NAMALWA (cell line): ENCODE measurements at places on chromosomes 1 and 21.

GRCh38 chr1:158058237-158058985, 65.0 kb downstream of the KIRREL1 start:
- no peak for DNase-seq

- no peak for DNase-seq
Observed at GRCh38 chr1:3053986-3054385, 15.0 kb upstream of the PRDM16 start.

DNA sequence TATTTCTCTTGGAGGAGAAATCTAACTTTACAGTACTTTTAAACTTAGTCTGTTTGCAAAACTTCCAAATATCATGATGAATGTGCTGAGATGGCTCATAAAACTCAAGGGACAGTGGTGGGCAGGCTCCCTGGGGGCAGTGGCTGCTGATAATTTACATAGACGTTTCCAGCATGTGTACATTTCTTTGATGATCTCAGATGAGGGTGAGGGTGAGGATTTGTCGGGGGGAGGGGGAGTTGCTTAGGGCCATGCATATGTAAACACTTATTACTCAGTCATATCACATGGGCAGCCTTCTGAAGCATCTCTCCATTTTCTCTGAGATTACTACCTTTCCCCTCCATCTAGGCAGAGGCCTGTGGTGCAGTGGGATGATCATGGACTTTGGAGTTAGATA, 152.9 kb upstream of the HMGB4 start:
- no peak for DNase-seq

GRCh38 chr1:96362623-96363022, 359.0 kb upstream of the PTBP2 start:
- DNase-seq = no peak

GRCh38 chr1:212794561-212795014, 2.9 kb downstream of the TATDN3 start:
- DNase-seq = peak; percentile 97

- DNase-seq = no peak
Observed at GRCh38 chr21:38596264-38597042, 98.2 kb upstream of the ERG start.

DNA sequence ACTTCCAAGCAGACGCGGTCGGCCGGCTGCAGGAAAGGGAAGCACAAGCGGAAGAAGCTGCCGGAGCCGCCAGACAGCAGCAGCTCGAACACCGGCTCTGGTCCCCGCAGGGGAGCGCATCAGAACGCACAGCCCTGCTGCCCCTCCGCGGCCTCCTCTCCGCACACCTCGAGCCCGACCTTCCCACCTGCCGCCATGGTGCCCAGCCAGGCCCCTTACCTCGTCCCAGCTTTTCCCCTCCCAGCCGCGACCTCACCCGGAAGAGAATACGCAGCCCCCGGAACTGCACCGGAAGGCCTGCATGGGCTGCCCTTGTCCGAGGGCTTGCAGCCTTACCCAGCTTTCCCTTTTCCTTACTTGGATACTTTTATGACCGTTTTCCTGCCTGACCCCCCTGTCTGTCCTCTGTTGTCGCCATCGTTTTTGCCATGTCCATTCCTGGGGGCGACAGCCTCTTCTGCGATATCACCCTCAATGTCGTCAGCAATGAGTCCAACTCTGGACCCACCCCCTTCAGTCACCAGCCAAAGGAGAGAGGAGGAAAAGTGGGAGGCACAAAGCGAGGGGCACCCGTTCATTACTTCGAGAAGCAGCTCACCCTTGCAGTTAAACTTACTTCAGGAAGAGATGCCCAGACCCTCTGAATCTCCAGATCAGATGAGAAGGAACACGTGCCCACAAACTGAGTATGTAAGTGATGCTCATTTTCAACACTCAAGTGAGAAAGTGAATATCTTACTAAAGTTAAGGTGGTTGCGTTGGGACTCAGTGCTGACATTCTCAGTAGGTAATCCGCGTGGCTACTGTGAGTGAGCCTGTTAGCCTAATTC, 25.5 kb downstream of the UTS2 start:
- DNase-seq = no peak

DNA sequence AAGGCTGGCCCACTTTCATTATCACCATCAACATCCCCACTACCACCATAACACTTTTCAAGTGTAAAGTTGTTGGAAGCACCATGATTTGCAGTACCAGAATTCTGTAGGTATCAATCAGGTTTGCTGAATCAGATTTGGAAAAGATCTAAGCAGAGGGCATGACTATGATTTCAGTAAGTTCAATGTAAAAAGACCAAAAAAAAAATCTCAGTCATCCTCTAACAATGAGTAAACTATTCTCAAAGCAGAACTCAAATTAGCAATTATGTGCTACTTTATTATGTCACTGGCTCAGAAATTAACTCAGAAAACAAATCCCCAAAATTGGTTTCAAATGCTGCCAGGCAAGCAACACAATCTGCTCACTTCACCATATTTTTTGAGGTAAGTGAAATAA, 187.8 kb upstream of the HP1BP3 start:
- DNase-seq = no peak

- DNase-seq = no peak
Observed at GRCh38 chr1:241356187-241356518, 852 bp downstream of the RGS7 start.

- DNase-seq = no peak
Observed at GRCh38 chr1:240515505-240515904, 96.5 kb downstream of the GREM2 start.

GRCh38 chr1:110783292-110783918, 89.5 kb upstream of the CD53 start:
- DNase-seq = peak; percentile 81

- DNase-seq = no peak
Observed at GRCh38 chr1:200373811-200374231, 36.0 kb downstream of the ZNF281 start.

DNA sequence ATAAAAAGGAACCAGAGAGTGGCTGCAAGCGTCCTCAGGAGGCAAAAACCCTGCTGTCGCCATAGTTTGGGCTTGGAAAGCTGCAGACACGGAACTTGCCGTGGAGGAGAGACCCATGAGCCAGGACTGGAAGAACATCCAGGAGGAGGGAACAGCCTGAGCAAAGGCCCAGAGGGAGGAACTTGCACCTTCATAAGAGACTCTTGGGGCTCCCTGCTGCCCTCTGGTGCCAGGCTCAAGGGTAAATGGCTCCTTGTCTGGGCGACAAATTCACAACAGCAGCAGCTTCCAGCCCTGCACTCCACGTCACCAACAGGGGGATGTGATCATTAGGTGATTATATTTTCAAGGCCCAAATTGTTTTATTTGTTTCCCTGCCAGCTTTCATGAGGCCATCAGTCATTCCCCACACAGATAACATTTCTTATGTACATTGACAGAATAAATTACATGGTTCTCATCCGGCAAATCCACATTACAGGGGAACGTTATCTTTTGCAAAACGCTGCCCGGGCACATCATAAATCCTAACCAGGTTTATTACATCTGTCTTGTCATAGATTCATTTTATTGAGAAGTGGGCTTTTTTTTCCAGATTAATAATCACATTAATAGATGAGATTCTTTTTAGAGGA, 143.0 kb upstream of the GRIK3 start:
- peak; percentile 71 for DNase-seq

- no peak for DNase-seq
Observed at GRCh38 chr1:2476061-2476999, at the start of gene PLCH2. TSS of gene PLCH2 (plus strand) at chr1:2476289. CDS start at chr1:2476589, 300 bp downstream.

GRCh38 chr1:219686171-219686570, 73.3 kb upstream of the ZC3H11B start:
- no peak for DNase-seq

DNA sequence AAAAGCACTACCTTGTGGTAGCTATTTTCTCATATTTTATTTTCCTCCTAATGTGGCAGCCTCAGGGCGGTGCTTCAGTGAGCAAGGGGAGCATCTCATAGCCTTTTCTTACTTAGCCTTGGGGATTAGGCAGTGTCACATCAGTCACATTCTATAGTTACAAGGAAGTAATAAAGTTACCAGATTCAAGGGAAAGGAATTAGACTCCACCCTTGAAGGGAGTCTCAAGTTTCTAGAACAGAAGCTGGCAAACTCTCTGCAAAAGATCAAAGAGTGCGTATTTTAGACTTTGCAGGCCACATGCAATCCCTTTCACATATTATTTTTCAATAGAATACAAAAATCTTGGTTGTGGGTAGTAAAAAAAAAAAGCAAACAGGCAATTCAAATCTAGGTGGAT, 350.4 kb downstream of the AMY1C start:
- DNase-seq = no peak

DNA sequence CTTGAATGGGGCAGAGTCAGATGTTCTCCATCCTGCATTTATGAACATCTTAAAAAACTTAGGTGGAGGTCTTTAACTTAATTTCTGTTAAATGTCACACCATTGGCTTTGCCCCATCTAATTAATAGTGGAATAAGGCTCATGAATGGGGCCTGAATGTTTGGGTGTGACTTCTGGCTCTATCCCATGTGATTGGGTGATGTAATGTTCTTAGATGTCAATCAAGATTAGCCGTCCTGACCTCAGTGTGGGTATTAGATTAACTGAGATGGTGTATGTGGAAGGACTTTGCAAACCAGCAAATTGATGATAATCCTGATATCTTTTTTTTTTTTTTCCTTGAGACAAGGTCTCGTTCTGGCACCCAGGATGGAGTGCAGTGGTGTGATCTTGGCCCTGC, 38.1 kb downstream of the C1orf21 start:
- no peak for DNase-seq

DNA sequence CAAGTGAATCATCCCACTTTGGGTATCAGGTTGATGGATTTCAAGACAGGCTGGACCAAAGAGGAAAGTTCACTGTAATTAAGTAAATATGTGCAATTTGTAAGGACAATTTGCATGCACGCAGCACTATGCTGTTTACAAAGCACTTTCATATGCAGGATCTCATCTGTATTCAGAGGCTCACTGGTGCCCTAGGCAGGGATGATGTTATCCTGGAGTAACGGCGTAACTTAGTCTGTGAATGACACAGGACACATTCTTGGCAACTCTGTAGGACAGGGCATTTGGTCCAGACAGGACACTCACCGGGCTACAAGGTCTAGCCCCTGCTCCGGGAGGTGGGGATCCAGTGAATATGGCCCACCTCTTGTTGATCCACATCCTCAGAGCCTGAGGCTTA, 365.4 kb upstream of the DUSP10 start:
- DNase-seq = no peak

DNA sequence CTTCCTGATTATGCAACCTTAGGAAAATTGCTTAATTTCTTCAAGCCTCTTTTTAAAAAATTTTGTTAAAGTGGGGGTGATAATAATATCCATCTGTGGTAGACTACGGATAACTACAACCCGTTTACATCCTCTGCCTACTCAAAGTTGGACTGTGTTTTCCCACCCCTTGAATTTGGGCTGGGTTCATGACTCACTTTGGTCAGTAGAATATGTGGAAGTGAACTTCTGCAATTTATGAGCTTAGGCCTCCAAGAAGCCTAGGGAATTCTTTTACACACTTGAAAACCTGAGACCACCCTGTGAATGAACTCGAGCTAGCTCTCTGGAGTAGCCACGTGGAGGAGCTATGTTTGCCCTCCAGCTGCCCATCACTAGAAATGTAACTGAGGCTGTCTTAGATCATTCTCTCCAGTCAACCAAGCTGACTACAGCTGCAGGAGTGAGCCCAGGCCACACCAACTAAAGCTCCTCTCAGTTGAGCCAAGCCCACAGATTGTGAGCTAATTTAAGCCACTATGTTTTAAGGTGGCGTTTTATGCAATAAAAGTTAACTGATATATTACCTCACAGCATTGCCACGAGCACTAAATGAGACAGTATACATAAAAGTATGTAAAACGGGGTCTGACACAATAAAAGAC, 29.6 kb upstream of the CACHD1 start:
- no peak for DNase-seq

DNA sequence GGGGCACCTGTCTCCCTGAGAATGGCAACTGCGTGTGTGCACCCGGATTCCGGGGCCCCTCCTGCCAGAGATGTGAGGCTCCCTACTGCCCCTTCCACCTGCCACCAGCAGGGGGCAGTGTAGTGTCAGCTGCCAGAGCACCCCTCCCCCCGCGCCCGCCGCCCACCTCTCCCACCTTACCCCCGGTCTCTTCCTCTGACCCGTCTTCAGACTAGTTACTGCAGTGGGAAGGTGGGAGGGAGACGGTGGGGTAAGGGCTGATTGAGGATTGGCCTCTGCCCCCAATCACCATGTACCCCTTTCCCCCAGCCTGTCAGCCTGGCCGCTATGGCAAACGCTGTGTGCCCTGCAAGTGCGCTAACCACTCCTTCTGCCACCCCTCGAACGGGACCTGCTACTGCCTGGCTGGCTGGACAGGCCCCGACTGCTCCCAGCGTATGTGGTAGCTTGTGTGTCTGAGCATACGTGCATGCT, 10.1 kb upstream of the LRRC71 start:
- DNase-seq = peak; percentile 67

DNA sequence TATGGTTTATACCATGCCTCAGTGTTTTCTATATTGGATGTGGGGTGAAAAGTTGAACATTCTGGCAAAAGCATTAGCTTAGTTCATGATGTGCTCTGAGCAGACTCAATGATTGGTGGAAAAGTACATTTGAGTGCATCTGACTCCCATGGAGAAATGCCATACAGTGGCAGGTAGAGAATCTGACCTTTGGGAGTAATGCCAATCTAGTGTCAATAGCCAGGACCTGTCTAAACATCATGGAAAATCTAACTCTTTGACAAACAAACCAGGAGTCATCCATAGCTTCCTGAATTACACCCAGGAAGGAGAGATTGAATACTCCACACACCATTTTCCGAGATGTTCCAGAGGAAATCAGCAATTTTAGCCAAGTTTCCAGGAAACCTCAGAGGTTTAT, 51.0 kb downstream of the XCL1 start:
- no peak for DNase-seq

DNA sequence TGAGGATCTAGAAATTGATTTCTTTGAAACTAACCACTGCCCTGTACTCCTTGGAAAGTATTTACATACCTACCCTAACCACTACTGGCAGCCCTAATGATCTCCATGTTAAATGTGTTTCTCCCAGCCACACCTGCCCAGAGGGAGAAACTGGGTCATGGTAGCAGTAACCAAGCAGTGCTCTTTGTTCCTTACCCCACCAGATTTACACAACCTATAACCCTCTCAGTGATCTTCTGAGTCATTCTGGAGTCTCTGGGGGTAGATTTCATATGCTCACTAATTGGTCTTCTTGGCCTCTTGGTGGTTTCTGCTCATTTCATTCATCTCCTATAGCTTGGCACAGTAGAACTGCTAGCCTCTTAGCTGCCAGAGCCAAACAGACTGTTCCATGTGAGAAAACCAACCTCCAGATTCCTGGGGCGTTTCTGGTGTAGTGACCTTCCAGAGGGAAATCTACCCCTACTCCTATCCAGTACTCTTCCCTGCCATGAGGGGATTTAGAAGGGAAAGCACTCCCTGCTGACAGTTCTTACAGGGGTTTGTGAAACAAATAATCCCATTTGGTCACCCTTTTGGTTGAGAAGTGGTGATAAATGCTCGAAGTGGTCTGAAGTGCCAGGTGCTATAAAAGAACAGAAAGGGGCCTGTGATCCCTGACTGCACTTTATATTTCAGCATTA, 36.2 kb upstream of the LRIG2 start:
- no peak for DNase-seq

- peak; percentile 25 for DNase-seq
Observed at GRCh38 chr1:181910905-181911304, 150.6 kb downstream of the ZNF648 start.

GRCh38 chr21:29989634-29990234, 49.9 kb upstream of the GRIK1 start:
- no peak for DNase-seq

GRCh38 chr1:177171536-177172123, 872 bp downstream of the BRINP2 start:
- no peak for DNase-seq

GRCh38 chr1:109385417-109385816, 12.3 kb downstream of the SORT1 start:
- DNase-seq = no peak
